Inflammatory macrophage treated with lipopolysaccharide for 1 hour (primary cell): ENCODE measurements at places on chromosomes 4 and X.
A peak's percentile ranks its signal among the peaks of the same experiment; 100 is the strongest.

DNA sequence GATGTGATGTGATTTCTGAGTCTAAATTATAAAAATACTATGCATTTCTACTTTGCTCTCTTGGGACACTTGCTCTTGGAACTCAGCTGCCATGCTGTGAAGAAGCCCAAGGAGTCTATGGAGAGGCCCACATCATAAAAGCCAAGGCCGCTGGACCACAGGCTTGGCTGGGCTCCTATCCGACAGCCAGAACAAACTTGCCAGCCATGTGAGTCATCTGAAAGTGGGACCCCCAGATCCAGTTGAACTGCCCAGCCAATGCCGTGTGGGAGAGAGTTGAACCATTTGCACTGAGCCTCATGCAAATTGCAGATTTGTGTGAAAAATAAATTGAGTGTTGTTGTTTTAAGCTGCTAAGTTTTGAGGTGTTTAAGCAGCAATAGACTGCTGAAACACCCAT, 60.2 kb downstream of the TMEM154 start:
- DNase-seq, result no peak

GRCh38 chrX:136203951-136204350, 47.2 kb downstream of the MAP7D3 start:
- no peak for DNase-seq

- peak; percentile 50 for DNase-seq
These were observed 64.0 kb upstream of the FGF13 start for GRCh38 chrX:138775517-138775916.

DNA sequence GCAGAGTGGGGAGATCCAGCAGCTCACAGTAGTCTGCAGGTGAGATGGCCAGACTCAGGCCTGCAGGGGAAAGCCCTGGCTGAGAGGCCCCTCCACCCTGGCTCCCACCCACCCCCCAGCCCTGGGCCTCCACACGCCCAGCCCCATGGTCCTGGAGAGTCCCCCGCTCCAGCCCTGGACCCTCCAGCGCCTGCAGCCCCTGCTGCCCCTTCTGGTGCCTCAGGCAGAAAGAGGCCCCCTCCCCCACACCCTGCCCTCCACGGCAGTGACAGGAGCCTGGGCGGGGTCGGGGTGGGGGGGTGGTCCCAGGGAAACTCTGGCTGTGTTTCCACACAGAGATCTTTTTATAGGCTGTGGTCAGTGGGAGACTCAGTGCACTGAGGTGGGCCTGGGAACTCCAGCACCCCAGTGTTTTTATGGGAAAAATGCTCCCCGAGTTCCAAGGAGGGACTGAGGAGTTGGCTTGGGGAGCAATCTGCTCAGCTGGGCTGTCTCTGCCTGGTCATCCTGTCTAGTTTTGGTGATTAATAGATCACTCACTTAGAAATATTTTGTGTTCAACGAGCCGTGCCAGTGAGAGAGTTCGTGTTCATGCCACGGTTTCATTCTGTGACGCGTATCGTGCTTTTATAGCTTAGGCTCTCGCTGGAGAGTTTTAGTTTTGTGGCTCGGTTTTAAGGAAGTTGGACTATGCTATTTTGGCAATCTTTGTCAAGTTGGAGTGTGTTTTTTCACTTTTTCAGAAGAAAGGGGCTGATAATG, 53.1 kb upstream of the HGFAC start:
- peak; percentile 70 for DNase-seq

- no peak for DNase-seq
These were observed 25.8 kb upstream of the TBL1X start for GRCh38 chrX:9438933-9439494.

DNA sequence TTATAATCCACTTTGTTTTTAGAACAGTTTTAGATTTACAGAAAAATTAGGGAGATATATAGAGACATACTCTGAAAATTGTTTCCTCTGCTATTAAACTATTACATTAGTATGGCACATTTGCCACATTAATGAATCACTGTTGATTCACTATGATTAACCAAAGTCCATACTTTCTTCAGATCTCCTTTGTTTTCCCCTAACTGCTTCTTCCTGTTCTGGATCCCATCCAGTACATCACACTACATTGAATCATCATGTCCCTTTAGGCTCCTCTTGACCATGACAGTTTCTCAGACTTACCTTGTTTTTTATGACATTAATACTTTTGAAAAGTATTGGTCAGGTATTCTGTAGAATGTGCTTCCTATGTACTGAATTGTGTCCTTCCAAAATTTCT, 109.2 kb upstream of the EDNRA start:
- DNase-seq, result no peak
